ENCODE measurements at places on chromosomes 1 and 21. TPM values are rescaled to one million over a fixed set of nuclear protein-coding genes. Genes with fewer than 3 reads are reported as not detected.

DNA sequence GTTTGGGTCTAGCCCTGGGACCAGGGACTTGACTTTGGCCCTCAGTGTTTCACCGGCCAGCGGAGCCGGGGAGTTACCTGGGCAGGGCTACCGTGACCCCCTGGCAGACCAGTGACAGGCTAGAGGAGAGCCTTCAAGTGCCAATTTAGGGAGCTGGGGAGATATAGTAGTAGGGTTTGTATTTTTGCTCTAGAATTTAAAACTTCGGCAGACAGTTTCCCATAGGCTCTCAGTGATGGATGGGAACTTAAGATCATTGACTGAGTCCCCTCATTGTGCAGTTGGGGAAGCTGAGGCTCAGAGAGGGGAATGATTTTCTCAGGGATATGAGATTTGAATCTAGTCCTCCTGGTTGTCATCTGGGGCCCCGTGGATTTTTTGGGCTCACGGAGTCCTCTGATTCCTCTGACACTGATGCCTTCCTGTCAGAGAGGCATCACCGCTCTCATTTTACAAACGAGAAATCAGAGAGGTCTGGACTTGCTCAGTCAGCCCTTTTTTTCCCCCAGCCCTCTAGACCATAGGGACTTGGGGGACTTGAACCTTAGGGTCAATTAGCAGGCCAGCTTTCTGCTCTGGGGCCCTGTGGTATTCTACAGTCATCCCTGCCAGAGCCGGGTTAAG lies 58.3 kb upstream of the ACOT11 start:
- no peak for DNase-seq

- no peak for DNase-seq
Observed at GRCh38 chr21:45128613-45129188, 54.3 kb downstream of the ADARB1 start.

DNA sequence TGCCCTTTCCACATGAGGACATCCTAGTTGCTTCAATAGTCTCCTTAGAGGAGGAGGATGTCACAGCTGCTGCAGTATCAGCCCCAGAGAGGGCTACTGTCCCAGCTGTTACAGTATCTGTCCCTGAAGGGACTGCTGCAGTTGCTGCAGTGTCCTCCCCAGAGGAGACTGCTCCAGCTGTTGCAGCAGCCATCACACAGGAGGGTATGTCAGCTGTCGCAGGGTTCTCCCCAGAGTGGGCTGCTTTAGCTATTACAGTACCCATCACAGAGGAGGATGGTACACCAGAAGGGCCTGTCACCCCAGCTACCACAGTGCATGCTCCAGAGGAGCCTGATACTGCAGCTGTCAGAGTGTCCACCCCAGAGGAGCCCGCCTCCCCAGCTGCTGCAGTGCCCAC lies 78.5 kb upstream of the BMP8A start:
- DNase-seq: no peak

Gene PGBD2
- 2.9 TPM for total RNA-seq

Gene MMEL1
- total RNA-seq: 0.35 TPM

Gene SPRR2F
- total RNA-seq: not detected
